ENCODE measurements at places on chromosomes 12 and 14.
A peak's percentile ranks its signal among the peaks of the same experiment; 100 is the strongest.

DNA sequence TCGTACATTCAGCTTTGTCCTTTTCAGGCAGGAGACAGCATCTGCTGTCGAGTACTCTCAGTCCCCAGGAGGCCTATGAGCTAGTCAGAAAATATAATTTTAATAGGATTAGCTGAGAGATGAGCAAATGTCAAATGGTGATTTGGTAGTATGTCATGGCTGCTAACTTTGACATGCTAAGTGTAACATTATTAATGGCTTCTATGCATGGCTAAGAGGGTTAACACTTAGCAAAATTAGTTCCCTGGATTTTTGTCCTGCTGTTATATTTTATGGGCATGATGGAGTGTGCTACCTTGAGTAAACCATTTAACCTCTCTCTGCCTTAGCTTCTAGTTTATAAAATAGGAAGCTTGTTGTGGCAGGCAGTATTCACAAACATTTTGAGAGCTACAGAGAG, 2.9 kb upstream of the PCNX1 start:
- DNase-seq = no peak

DNA sequence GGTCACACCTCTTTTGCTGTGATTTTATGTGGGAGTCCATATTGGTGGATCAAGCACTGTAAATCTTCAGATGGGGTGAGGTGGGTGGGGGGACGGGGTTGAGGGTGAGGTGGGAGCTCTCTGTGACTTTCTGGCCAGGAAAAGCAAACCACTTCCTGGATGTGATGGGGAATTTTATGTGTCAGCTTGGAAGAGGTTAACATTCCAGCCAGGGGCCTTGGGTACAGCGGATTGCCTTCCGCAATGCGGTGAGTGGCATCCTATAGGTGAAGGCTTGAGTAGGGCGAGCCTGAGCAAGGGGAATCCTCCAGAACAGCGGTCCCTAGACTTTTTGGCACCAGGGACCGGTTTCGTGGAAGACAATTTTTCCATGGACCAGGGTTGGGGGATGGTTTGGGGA, 36.2 kb downstream of the DLK1 start:
- no peak for DNase-seq

GRCh38 chr14:49769171-49769570, 1.2 kb downstream of the KLHDC2 start:
- DNase-seq = no peak

- no peak for DNase-seq
Observed at GRCh38 chr14:100532906-100533655, 54.1 kb downstream of the BEGAIN start.

GRCh38 chr14:86604561-86604960, 1074.6 kb downstream of the FLRT2 start:
- peak; percentile 12 for DNase-seq

GRCh38 chr12:125129591-125130255, 64.5 kb downstream of the AACS start:
- DNase-seq = no peak

GRCh38 chr12:127295630-127296029, 971.3 kb upstream of the TMEM132C start:
- no peak for DNase-seq

DNA sequence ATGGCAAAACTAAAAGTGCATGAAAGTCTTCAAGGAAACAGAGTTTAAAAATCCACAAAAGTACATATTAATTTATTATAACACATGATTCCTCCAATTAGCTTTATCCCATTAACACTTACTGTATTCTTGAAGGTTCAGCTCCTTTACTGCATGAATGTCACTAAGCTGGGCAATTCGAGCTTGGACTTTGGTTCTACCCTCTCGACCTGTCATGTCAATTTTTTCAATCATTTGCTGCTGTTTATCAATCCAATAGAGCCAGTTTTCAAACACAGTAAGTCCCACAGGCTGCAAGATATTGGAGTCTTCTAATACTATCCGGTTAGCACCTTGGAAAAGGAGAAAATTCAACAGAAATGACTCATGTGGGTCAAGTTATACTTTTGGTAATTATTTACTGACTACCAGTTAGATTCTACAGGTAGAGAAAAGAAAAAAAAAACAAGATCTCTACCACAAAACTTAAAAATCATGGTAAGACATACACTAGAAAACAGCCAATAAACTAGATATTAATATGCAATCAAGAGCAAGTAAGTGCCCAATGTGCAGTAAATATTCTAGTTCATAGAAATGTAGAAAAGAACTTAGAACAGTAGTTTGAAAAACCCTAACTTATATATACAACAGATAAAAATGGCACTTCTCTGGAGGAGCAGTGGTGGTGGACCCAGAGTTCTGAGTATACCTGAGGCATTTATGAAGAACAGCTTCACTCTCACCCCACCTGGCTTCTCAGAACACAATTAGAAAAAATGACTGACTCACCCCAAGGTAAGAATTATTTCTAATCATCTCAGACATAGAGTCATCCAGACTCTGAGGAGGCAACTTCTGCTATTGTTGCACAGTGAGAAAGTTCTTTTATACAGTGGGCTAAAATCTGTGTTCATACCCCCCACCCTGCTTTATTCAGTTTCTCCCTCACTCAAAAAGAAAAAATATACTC, 67.7 kb downstream of the BCL2L14 start:
- no peak for DNase-seq

DNA sequence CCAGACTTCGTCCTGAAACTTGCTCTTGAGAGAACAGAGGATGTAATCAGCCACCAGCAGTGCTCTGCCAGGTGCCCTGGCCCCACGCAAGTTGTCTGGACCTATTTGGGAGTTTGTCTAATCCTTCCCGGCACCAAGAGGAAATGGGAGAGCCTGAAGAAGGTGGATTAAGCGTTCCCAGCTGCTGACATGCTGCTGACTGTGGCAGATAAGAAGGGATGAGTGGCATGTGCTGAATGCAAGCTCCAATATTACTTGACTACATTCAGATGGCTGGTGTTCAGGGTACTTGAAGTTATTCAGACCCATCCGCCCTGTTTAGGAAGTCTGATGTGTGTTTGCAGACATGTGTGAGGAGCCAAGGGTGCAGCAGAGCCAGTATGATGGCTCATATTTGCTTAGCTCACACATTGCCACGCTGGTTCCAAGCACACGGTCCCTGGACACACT, 440.6 kb upstream of the CCDC196 start:
- DNase-seq = no peak

- DNase-seq = no peak
Observed at GRCh38 chr14:93286212-93286890, 46.5 kb downstream of the BTBD7 start.

DNA sequence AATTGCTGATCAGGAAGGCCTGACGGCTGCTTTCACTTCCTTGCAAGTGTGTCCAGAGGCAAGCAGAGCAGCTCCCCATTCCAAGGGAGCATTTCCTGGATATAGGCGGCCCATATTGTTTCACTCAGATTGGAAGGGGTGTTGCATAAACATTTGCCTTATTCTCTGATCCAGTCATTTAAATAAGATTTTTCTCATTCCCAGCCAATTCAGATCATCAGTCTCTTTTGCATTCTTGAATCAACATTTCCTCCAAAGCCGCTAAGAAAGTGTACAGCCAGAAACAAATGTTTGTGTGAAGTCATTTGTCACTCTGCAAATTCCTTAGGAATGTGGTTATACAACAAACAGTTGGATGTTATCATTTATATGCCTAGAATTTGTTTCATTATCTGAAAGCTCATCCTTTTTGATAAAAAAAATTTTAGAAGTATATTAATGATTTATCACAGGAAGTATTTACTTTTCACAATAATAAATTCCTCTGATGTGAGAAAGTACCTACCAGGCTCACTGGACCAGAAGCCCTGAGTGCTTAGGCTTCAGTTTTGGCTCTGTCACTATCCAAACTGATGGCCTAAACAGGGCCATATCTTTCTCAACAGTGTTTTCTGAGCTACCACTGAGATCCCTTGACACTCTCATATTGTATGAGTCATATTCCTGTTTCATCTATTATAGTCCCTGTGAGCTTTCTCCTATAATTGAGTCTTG, 379.6 kb downstream of the CCDC91 start:
- DNase-seq = no peak

DNA sequence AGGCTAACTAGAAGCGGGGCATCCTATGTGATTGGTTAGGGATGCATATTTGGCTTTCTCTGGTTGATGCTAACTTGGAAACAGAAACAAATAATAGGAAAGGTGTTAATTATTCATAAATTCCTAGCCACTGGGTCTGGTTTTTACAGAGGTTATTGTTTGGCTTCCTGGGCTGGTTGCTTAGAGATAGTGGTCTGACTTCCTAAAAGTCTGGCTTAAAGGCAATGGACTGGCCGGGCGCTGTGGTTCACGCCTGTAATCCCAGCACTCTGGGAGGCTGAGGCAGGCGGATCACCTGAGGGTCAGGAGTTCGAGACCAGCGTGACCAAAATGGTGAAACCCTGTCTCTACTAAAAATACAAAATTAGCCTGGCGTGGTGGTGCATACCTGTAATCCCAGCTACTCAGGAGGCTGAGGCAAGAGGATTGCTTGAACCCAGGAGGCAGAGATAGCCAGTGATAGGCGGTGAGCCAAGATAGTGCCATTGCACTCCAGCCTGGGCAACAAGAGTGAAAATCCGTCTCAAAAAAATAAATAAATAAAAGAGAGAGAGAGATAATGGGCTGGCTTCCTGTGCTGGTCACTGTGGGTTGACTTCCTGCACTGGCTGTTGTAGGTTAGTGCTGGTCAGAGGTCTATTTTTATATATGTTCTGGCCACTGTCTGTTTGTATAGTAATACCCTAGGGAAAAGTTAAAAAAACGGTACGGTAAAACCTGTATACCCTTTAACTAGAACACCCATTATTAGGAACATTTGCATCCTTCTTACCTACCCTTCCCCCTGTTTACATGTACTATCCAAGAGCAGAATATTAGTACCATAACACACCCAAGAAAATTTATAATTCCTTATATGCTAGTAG, 24.1 kb downstream of the OR6S1 start:
- DNase-seq = no peak

DNA sequence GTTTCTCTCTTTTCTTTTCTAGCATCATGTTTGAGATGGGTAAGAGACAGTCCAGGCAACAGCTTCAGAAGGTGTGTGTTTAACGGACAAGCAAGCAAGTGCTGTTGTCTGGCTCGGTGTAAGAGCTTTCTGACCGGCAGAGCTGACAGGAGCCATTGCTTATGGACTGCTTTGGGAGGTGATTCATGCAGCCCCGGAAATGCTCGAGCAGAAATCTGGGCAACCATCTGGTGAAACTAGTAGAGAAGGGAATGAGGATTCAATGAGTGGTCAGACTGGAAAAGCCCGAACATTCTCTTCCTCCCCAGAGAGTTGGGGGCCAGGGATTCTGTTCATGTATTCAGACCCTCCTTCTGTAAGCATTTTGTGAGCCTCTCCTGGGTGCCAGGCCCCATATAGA, 24.4 kb downstream of the TUNAR start:
- no peak for DNase-seq

DNA sequence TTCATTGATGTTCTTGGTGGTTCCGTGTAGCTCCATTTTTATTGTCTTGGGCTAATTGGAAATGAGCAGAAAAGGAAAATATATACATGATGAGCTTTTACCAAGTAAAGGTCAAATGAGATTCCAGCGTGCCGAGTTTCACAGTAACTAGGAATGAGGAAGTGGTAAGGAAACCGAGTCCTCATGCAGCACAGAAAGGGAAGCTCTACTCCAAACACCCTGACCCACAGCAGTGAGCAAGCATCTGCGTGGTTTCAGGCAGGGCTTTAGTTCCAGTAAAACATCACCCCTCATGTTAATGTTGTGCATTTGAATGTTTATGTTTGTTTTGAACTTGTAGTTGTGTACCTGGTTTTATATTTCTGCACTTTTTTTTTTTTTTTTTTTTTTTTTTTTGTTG, 208.0 kb downstream of the SLC41A2 start:
- DNase-seq = no peak

DNA sequence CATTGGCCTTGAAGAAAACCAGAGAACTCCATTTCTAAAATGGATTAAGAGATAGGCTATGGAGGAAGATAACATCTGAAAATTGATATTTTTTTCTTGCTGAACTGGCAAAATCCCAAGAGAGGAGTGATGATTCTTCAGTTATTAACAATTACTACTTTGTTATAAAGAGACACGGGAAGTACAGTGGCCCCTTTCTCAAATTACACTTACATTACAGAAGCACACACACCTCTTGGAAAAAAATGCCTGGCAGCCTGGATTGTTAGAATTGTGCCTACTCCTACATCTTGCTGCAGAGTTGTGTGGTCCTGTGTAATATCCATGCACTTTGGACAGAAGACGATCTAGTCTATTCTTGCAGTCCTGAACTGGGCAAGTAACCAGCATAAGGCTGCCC, 71.7 kb downstream of the TGFB3 start:
- no peak for DNase-seq

DNA sequence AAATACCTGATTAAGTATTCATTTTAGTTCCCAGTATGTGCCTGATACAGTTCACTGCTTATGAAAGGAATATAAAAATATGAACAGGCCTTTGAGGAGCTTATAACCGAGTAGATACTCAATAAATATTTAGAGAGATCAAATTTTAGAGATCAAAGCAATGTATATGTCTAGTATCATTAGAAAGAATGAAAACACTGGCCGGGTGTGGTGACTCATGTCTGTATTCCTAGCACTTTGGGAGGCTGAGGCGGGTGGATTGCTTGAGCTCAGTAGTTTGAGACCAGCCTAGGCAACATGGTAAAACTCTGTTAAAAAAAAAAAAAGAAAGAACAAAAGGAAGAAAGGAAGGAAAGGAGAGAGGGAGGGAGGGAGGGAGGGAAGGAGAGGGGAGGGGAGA, 113.2 kb upstream of the EEA1 start:
- DNase-seq = no peak

- no peak for DNase-seq
Observed at GRCh38 chr12:57852200-57852599, 5.7 kb upstream of the CTDSP2 start.

GRCh38 chr14:95697764-95698163, 11.5 kb downstream of the TCL1B start:
- no peak for DNase-seq

- no peak for DNase-seq
Observed at GRCh38 chr12:40819436-40820108, 127.3 kb downstream of the CNTN1 start.
